HS-5 (cell line): ENCODE measurements at places on chromosomes 7 and 10.
A peak's percentile ranks its signal among the peaks of the same experiment; 100 is the strongest.

DNA sequence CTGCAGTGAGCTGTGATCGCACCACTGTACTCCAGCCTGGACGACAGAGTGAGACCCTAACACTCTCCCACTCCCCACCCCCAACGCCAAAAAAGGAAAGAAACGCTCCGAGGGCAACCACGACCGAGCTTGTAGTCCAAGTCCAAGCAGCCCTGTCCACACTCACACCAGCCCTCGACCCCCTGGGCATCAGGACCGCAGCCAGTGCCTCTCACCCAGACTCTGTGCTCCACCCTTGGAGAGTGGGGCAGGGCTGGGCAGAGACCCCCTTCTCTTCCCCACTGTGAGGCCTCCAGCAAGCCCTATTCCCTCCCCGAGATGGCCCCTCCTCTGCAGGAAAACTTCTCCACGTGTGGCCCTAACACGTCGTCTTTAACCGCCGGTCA lies 82.6 kb downstream of the FOXL3 start:
- DNase-seq = no peak

DNA sequence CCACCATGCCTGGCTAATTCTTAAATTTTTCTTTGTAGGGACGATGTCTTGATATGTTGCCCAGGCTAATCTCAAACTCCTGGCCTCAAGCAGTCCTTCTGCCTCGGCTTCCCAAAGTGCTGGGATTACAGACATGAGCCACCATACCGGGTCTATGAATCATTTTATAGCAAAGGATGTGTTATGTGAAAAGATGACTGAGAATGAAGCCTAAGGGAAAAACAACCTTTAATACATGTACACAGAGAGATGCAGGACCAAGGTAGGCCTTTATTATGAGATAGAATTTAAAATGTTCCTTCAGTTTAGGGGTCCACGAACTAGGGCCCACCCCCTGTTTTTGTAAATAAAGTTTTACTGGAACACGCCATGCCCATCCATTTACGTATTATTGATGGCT lies 41.0 kb downstream of the UBE2H start:
- no peak for DNase-seq

GRCh38 chr10:15363031-15363430 lies 8.1 kb downstream of the FAM171A1 start:
- DNase-seq = no peak

DNA sequence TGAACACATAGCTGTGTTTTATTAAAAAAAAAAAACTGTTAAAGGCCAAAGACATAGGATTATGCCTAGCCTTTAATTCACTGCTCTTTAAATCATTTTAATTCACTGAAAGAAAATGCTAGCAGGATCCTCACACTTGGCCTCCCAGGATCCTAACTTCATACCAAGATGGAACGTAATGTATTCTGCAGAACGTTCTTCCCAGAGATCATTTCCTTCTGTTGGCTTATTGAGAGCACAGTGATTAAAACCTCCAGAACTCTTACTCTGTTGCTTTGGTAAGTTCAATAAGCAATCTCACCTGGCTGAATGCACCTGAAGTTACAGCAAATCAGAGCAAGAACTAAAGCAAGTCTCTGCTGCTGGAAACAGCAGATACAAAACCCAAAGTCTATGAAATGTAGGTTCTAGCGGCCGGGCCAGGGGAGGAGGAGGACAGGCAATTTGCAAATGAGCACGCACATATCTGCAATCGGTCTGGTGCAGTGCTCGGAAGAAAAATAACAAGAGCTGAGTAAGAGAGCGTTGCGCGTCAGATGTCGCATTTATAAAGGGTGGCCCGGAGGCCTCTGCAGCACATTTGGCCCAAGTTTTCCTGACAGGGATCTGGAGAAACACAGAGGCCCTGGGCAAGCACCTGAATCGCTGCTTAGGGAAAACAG lies 193.9 kb downstream of the FAM107B start:
- DNase-seq = no peak

DNA sequence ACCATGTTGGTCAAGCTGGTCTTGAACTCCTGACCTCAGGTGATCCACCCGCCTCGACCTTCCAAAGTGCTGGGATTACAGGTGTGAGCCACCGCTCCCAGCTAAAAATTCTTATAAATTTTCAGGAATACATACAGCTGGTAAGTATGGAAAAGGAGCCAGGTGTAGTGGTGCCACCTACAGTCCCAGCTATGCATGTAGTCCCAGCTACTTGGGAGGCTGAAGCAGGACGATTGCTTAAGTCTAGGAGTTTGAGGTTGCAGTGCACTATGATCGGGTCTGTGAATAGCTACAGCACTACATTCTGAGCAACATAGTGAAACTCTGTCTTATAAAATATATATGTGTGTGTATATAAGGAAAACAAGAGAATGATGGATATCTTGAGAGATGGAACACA lies 19.0 kb downstream of the LDB1 start:
- DNase-seq = no peak

DNA sequence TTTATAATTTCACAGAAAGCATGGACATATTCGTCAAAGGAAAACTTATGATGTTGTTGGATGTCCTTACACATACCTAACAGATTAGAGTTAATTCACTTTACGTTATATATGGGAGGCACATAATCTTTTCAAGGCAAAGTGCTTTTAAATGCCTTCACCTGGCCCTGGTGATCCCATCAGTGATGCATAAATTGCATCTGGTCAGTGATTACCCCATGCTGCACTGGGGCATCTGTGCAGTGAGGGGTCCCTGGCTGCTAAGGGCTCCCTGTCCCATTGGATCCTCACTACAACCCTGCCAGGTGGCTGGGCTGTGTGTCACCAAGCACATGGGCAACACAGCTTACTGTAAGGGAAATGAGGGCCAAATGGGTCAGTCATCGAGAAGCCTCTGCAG lies 441.1 kb downstream of the RPS24 start:
- DNase-seq = no peak

DNA sequence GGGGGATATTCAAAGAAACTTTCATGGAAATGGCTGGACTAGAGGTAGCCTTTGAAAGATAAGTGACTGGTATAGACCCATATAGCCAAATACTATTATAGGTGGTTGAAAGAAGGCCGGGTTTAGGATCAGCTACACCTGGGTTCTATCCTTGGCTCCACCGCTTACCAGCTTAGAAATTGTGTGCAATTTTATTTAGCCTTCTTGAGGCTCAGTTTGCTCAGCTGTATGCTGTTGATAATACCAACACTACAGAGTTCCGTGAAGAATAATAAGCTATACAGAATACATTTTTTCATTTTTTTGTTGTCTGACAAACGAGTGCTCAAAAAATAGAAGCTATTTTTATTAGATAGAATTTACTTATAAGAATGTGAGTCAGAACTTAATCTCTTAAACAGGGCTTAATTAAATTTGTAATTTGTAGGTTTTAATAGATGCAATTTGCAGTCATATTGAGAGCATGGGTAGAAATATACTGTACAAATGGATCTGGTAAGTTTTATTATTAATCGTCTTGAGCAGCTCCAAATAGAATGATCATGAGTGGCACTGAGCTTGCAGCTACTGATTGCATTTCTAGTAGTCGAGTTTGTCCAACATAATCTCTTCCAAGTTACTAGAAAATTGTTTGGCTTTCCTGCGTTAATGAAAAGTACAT lies 164.3 kb upstream of the PHYHIPL start:
- no peak for DNase-seq

DNA sequence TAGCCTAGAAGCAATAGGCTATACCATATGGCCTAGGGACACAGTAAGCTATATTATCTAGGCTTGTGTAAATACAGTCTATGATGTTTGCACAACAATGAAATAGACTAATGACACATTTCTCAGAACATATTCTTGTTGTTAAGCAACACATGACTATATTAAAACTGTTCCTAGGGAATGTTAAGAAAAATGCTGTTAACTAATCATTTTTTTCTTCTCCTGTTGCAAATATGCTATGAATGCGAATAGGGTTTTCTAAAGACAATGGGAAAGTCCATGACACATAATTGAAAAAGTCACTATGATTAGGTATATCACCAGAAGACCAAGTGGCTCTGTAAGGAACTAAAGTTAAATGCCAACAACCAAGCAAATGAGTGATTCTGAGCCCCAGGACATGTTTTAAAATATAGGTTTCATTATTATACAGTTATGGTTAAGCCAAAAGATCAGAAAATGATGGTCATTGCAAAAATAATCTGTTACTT lies 454.0 kb upstream of the SORCS1 start:
- DNase-seq = peak; percentile 35

DNA sequence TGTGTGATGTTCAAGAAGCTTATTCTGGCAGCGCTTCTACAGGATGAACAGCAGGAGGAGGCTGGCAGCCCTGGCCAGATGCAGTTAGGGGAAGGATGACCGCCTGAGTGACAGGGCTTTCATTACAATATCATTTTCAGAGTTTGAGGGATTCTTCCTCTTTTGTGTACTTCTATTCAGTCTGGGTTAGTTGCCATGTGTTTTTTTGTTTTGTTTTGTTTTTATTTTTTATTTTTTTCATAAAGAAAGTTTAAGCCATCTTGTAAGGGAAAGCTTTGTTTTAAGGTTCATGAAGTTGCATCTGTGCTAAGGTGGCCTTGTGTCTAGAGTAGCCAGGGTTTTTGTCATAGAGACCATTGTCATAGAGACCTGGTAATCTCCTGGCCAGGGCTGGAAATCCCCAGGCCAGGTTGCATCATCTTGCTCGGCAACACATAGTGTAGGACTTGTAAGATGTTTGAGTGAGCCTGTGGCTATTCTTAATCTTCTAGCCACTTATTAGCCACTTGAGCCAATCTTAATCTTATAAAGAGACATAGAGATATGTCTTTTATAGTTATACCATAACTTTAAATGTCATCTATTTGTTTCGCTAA lies 230.5 kb upstream of the TMEM229A start:
- no peak for DNase-seq

GRCh38 chr10:76017026-76017732 lies 585.8 kb downstream of the LRMDA start:
- DNase-seq = no peak

GRCh38 chr7:66460921-66461361 lies 167.7 kb upstream of the KCTD7 start:
- no peak for DNase-seq

- DNase-seq = peak; percentile 53
Observed at GRCh38 chr10:6401558-6402348, 178.3 kb downstream of the PRKCQ start.

DNA sequence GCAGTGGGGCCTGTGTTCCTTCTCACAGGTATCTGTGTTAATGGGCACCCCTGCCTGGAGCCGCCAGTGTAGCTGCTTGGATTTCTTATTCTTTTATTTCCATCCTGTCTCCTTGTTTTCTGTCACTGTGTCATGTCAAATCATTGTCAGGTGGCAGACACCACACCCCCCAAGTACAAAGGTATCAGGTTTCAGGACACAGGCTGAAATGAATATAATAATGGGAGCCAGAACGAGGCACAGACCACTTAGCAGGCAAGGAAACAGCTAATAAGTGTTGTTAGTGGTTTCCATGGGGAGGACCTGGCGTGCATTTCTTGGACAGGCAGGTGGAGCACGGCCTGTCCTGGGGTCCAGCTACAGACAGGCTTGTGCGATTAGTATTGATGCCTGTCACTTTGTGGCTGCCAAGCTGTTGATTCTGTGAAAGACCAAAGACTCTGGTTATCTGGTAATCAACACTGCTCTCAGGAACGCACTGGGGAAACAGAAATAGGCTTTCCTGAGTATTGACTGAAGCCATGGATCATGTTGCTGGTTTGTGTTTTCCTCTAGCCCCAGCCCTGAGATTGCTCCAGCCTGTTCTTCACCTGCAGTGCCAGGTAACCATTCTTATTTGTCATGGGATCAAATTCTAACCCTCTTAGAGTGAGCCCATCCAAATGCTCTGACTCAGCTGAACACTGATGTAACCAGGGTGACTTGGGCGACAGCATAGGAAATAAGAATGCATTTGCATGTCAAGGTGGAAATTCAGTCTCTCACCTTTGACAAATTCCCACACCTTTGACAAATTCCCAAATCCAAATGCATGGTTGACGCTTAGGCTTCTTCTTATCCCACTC lies 1002.0 kb downstream of the LRMDA start:
- DNase-seq = no peak

DNA sequence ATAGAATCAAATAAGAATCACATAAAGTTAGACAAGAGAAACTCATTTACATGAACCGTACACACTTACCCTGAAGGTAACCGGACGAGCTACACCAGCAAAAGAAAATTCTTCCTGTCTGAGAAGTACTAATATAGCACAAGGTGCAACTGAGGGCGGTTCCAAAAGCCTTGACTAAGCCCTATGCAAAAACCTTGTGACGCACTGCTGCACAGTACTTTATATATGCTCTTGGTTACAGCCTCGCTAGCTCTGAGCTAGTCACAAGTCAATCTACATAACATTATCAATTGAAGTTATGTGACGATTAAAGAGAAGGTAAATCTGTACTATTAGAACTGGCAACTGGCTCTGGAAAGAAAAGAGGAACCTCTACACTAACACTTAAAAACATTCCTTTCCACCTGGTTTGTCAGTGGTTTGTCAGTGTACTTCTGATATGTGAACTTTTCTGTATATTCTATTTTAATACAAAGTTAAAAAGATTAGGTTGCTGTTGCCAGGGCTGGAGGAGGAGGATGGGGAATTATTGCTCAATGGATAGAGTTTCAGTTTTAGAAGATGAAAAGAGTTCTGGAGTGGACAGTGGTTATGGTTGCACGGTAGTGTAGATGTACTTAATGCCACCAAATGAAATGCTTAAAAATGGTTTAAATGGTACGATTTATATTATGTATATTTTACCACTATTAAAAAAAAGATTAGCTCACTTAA lies 21.6 kb downstream of the NT5C3A start:
- DNase-seq = no peak
